Activated CD8-positive, alpha-beta memory T cell treated with anti-CD3 and anti-CD28 coated beads, Interleukin-2, amount 10 ng/mL, durations not matched to agents 7 days and 5 days (primary cell): ENCODE measurements at places on chromosomes 4 and X. TPM values are rescaled to one million over a fixed set of nuclear protein-coding genes. Genes with fewer than 3 reads are reported as not detected.

CT45A2 gene
- total RNA-seq = not detected

SPARCL1 gene
- total RNA-seq = not detected

HTRA3 gene
- total RNA-seq = not detected

GRCh38 chr4:93469560-93469959 is 359.0 kb upstream of the ATOH1 start:
- H3K4me3 ChIP-seq = no peak overlapping the region
- H3K27me3 ChIP-seq = no peaks in the 10 kb centered on the region
- no peaks in the 10 kb centered on the region for H3K4me1 ChIP-seq
- H3K27ac ChIP-seq = no peak overlapping the region
- no peaks in the 10 kb centered on the region for H3K36me3 ChIP-seq

GRCh38 chr4:13413729-13414437 is 70.3 kb downstream of the RAB28 start:
- peaks cover 25% of the 10 kb centered on the region for H3K36me3 ChIP-seq
- H3K4me3 ChIP-seq = no peak overlapping the region
- H3K27ac ChIP-seq = no peak overlapping the region
- no peak for DNase-seq
- no peaks in the 10 kb centered on the region for H3K27me3 ChIP-seq
- peaks cover 3% of the 10 kb centered on the region for H3K4me1 ChIP-seq

DNA sequence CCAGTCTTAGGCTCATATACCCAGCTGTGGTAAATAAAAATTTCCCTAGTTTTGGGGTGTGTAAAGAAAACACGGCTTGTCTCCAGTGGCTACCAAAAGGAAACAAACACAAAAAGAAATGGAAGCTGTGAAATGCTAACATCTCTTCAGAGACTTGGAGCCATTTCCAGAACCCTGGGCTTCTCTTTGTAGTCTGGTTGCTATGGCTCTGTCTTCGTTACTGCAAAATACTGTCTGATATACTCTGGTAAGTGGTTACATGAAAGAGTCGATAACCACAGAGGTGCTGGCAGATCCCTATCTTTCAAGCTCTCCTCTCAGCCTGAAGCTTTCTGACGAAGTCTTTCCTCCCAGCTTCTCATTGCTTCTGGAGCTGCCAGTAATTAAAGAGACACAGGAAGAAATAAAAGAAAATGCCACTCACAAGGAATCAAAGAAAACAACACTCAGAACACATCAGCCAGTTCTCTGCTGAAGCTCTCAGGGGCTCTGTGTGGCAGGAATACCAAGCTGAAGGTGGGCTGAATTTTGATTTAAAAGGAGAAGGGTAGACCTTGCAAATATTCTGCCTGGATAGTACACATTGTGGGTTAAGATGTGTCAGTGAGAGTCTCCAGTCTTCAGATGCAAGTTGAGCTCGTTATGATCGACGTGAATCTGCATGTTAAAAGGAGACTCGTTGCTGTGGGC is 107.6 kb upstream of the FAM9C start:
- peaks cover 8% of the 10 kb centered on the region for H3K4me1 ChIP-seq
- H3K27me3 ChIP-seq = no peaks in the 10 kb centered on the region
- peaks cover 11% of the 10 kb centered on the region for H3K36me3 ChIP-seq
- H3K27ac ChIP-seq = peak overlapping the region; percentile 52

GRCh38 chr4:113397114-113397701 is 347.8 kb downstream of the ANK2 start:
- H3K4me3 ChIP-seq = no peak overlapping the region
- H3K27me3 ChIP-seq = peaks cover 4% of the 10 kb centered on the region
- no peaks in the 10 kb centered on the region for H3K36me3 ChIP-seq
- DNase-seq = no peak
- peaks cover 4% of the 10 kb centered on the region for H3K4me1 ChIP-seq
- H3K27ac ChIP-seq = no peak overlapping the region

GRCh38 chr4:163680386-163681098 is 186.1 kb downstream of the TMA16 start:
- DNase-seq = no peak
- no peaks in the 10 kb centered on the region for H3K36me3 ChIP-seq
- H3K27ac ChIP-seq = no peak overlapping the region

- H3K4me3 ChIP-seq = no peak overlapping the region
- H3K27me3 ChIP-seq = no peaks in the 10 kb centered on the region
- peaks cover 10% of the 10 kb centered on the region for H3K4me1 ChIP-seq
- H3K27ac ChIP-seq = no peak overlapping the region
- DNase-seq = no peak
Observed at GRCh38 chrX:41144873-41145272, 59.6 kb downstream of the USP9X start.

GRCh38 chrX:85288992-85289723 is 45.4 kb downstream of the ZNF711 start:
- no peaks in the 10 kb centered on the region for H3K27me3 ChIP-seq
- no peak overlapping the region for H3K4me3 ChIP-seq
- no peak overlapping the region for H3K27ac ChIP-seq
- H3K36me3 ChIP-seq = no peaks in the 10 kb centered on the region

DNA sequence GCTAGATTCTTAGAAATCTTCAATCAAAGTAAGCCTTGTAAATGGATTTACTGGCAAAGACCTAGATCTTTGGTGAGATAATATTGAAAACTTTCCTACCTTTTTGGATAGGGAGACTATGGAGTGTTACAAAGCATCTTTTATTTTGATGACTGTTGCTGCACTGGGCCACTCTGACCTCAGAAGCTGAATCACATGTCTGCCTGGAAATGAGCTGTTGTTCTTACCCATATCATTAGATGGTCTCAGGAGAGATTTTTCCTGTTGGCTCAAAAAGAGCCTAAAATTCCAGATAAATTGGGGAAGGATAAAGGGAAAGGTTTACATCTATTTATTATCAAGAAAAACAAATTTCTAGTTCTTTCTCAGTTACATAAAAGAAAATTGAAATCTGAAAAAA is 127.5 kb upstream of the BMP3 start:
- no peaks in the 10 kb centered on the region for H3K4me1 ChIP-seq
- H3K27ac ChIP-seq = no peak overlapping the region
- H3K4me3 ChIP-seq = no peak overlapping the region
- H3K27me3 ChIP-seq = no peaks in the 10 kb centered on the region

GRCh38 chrX:32087663-32088062 is 1015.8 kb upstream of the FTHL17 start:
- H3K36me3 ChIP-seq = no peaks in the 10 kb centered on the region
- H3K27ac ChIP-seq = no peak overlapping the region
- no peaks in the 10 kb centered on the region for H3K4me1 ChIP-seq

DNA sequence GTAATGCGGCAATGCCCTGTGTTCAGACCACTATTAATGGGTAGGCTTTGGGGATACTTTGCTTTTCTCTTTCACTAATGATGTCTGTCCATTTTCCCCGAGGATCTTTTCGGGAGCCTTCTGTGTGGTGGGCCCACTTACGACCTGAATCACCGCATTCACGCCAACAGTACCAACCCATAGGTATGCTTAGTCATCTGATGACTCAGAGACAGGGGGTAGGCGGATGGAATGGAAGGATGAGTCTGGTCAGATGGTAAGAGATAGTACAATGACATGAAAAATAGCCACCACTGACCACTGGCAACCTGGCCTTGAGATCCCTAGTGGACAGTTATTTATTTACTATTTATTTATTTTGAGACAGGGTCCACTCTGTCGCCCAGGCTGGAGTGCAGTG is 76.0 kb upstream of the DHRSX start:
- no peaks in the 10 kb centered on the region for H3K36me3 ChIP-seq
- peaks cover 9% of the 10 kb centered on the region for H3K27me3 ChIP-seq

- H3K36me3 ChIP-seq = no peaks in the 10 kb centered on the region
- H3K27ac ChIP-seq = no peak overlapping the region
- peak; percentile 41 for DNase-seq
- no peaks in the 10 kb centered on the region for H3K27me3 ChIP-seq
Observed at GRCh38 chr4:22607382-22607781, 85.4 kb upstream of the GBA3 start.

GRCh38 chrX:17564689-17565409 is 172.4 kb upstream of the SCML1 start:
- H3K27ac ChIP-seq = no peak overlapping the region
- DNase-seq = no peak
- H3K4me3 ChIP-seq = no peak overlapping the region
- no peaks in the 10 kb centered on the region for H3K27me3 ChIP-seq

DNA sequence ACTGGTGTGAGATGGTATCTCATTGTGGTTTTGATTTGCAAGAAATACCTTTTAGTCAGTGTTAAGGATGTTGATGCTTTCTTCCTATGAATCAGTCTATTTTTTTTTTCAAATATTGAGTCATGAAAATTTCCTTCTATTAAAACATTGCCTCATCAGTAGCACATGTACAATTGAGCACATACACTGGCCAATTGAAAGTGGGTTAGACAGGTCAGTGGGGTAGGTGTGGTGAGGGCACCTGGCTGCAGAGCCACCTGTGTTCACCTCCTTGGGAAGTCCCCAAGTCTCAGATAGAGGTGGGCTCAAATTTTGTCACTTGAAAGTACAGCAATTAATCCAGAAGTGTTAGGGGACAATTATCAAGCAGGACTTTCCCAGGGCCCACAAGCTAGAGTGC is 243.7 kb downstream of the SPRY1 start:
- peaks cover 8% of the 10 kb centered on the region for H3K4me1 ChIP-seq
- H3K27me3 ChIP-seq = no peaks in the 10 kb centered on the region
- H3K36me3 ChIP-seq = peaks cover 23% of the 10 kb centered on the region
- H3K4me3 ChIP-seq = no peak overlapping the region
- no peak for DNase-seq

DNA sequence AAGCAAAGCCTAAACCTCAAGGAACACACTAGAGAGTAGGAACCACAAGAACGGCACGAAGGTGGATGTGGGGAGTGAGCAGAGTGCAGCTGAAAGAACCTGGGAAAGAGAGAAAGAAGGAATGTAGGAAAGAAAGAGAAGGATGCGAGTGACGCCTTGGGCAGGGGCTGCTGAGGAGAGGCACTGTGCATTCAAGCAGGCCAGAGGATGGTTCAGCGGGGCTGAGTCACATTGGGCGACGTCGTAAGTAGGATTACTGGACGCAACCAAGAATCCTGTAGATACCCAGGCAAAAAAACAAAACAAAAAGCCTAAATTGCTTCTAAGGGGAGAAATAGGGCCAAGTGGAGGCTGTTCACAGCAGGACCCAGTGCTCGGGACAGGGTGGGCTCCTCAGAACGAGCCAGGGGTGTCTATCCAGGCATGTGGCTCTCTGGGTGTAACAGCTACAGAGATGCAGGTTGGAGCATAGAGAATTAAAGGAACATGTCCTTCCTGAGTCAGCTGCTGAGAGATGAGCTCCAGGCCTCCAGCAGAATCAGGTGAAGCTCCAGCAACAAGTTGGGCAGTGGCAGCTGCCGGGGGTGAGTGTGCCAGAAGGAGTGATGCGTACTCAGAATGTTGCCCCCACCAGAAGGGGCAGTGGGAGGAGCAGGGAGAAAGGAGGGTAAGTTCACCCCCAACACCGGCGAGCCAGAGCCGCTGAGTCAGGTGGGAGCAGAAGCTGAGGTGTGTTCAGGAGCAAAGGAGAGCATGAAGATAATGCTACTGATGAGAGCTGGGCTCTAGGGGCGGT is 38.6 kb downstream of the NELFA start:
- H3K4me3 ChIP-seq = no peak overlapping the region
- H3K36me3 ChIP-seq = peaks cover 71% of the 10 kb centered on the region
- no peak overlapping the region for H3K27ac ChIP-seq
- no peaks in the 10 kb centered on the region for H3K4me1 ChIP-seq
- DNase-seq = no peak

DNA sequence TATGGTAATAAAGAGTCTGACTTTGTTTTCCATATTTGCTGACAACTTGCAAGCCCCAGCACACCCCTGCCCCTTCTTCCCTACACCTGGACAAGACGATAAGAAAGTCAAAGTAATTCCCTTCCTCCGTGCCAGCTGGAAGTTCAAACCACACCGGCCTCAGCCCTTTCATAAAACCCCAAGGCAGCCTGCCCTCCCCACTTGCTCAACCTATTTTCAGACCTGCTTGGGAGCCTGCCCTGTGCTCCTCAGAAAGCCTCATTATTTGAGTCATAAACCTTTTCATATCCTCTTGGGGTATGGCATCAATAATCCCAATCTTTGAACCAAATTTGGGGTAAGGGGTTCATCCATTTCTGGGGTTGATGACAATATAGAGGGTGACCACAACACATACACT is 29.5 kb downstream of the NIPAL1 start:
- H3K4me3 ChIP-seq = no peak overlapping the region
- no peak overlapping the region for H3K27ac ChIP-seq
- no peak for DNase-seq
- H3K36me3 ChIP-seq = no peaks in the 10 kb centered on the region

DNA sequence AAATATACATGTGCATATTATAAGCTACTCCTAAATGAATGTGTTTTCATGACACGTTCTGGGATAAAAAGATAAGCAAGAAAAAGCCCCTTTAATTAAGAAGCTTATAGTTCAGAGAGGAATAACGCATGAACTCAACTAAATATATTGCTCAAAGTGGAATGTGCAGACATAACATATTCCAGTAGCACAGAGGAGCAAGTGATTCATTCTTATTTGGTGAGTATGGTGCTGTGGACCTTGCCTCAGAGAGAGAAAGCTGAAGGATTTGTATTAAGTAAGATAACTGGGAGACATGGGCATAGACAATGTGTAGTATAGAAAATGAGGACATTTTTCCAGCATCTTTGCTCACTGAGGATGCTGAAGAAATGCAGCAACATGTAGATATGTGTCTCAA is 76.8 kb downstream of the CFAP299 start:
- H3K36me3 ChIP-seq = no peaks in the 10 kb centered on the region
- no peaks in the 10 kb centered on the region for H3K27me3 ChIP-seq
- H3K27ac ChIP-seq = no peak overlapping the region
- H3K4me3 ChIP-seq = no peak overlapping the region
- DNase-seq = no peak
- no peaks in the 10 kb centered on the region for H3K4me1 ChIP-seq

DNA sequence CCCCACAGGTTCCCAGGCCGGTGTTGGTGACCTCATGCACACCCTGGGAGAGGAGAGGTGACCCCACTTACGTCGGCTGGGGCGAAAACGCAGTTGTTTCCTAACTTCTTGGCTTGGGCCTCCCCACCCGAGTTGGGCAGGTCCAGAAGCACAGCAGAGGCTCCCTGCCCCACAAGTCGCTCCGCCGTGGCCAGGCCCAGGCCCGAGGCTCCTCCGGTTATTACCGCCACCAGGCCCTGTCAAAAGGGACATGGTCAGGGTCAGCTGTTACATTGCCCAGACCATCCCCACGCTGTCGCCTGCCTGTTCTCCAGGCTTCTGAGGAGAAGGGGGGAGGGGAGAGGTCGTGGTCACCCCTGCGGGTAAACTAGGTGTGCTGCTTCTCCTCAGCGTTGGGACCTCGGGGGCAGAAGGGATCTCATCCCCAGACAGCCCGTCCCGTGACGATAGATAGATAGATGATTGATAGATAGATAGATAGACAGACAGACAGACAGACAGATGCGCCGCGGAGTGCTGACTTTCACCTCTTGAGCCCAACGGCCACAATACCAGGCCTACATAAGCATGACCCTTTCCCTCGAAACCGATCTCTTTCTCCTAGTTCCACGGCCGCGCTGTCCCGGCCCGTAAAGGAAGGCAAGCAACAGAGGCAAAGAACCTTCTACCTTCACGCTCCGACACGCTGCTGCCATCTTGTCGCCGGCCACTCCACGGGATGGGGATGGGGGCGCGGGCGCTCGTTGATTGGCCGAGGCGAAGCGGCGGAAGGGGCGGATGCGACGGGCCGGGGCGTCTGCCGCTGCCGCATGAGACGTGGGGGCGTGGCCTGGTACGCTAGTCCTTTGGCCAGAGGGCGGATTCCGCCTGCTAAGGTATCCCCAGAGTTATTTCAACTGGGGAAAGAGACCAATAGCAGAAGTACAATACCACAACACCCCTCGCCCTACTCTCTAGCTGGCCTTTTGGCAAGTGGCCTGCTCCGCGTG is at the start of gene HSD17B10:
HSD17B10 (minus strand) TSS at position 720 of the 989 bp plus-strand sequence; CDS start at position 695, 25 bp downstream.
- H3K36me3 ChIP-seq = peaks cover 2% of the 10 kb centered on the region
- no peaks in the 10 kb centered on the region for H3K27me3 ChIP-seq
- peak; percentile 92 for DNase-seq
- H3K4me1 ChIP-seq = peaks cover 43% of the 10 kb centered on the region
- H3K4me3 ChIP-seq = peak within 1 kb of the TSS; percentile 98
- H3K27ac ChIP-seq = peak within 1 kb of the TSS; percentile 90
